ENCODE measurements at places on chromosomes 16 and 17.

DNA sequence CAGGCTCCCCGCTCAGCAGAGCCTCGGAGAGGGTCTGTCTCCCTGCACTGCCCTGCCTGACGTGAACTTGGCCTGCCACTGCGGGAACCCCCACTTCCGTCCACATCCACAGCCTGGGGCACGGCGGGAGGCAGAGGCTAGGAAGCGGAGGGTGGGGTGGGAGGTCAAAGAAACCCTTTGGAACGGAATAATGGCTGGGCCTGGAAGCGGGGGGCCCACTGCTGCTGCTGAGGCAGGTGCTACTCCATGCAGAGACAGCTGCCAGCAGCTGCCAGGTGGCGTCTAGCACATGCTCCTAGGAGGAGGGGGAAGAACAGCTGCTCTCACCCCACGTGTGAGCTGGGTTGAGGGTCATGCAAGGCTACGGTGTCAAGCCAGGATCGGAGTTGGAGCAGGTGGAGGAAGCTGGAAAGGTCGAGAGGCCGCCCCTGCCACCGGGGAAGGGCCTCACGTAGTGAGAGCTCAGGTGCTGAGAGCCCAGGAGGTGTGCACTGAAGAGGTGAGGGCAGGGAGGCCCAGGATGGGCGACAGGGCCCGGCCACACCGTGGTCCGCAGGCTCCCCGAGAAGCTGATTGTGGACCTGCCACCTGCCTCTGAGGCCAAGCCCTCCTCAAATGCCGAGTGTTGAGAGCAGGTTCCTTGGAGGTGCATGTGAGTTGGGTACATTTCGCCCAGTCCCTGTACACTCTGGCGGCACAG lies 9.8 kb downstream of the FSCN2 start:
- no peak for DNase-seq

DNA sequence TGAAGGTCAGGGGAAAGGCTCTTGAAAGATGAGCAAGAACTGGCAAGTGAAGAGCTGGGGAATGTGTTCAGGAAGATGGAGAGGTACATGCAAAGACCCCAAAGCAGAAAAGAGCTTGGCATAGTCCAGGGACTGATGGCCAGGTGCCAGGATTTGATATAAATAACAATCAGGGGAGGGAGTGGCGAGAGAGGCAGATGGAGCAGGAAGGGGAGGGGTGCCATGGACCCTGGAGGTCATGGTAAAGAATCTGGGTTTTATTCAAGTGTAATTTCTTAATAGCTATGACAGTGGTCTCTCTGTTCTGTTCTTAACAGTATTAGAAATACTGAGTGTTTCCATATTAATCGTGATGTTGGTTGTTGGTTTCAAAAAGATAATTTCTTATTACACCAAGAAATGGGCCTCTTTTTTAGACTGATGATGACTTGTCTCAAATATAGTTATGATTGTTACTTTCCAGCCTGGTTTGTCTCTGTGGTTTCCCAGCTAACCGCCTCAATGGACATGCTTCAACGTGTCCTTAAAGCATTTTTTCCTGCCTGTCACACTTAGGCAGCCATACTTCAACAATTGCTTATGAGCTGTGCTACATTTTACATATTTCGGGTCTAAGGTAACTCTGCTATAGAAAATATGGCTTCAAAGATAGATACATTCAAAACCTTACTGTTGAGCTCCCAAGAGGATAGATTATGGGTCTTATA lies 49.4 kb downstream of the MYH10 start:
- DNase-seq, result no peak

GRCh38 chr17:78133179-78133951 lies 2.8 kb downstream of the TMC8 start:
- DNase-seq, result no peak

DNA sequence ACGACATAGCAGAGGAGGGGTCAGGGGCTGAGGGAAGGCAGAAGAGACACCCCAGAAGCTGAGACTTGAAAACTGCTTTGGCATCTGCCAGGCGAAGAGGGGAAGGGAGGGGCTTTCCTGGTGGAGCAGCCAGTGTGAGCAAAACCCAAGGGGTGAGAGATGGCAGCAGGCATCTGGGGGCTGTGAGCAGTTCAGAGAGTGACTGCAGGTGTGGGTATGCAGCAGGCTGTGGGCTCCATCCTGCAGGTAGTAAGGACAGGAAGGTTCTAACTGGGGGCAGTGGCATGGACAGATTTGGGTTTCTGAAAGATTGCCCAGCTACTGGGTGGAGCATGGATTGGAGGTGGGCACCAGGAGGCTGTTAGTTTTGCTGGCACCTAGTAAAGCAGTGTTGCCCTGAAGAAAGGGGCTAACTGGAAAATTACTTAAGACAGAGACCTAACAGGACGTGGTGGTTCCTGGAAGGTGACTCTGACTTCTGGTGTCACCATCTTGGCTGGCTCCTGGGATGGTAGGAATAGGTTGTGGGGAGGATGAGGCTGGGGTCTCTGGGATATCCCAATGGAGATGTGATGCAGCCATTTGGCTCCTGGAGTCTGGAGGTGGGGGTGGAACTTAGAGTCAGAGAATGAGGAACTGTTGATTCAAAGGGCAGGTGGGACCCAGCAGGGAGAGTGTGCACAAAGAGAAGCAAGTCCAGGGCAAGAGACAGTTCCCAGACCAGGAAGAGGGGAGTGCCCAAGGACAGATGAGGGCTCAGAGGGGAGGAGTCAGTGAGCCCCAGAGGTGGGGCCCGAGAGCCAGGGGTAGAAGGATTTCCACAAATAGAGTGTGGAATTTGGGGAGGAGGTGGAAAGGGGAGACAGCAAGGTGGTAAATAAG lies 11.2 kb downstream of the BCL7C start:
- no peak for DNase-seq

GRCh38 chr16:89711601-89712273 lies 9.0 kb downstream of the VPS9D1 start:
- no peak for DNase-seq

- no peak for DNase-seq
These were observed 84.8 kb upstream of the TNRC6C start for GRCh38 chr17:77873500-77874302.

GRCh38 chr16:61820398-61820797 lies 215.8 kb downstream of the CDH8 start:
- peak; percentile 85 for DNase-seq

- DNase-seq, result peak; percentile 74
These were observed at the start of gene FOXC2 for GRCh38 chr16:86566601-86566965. FOXC2 (plus strand) TSS chr16:86566829; CDS start chr16:86567336, 507 bp downstream.

GRCh38 chr16:66551788-66552285 lies 539 bp upstream of the CKLF start:
- DNase-seq, result no peak

DNA sequence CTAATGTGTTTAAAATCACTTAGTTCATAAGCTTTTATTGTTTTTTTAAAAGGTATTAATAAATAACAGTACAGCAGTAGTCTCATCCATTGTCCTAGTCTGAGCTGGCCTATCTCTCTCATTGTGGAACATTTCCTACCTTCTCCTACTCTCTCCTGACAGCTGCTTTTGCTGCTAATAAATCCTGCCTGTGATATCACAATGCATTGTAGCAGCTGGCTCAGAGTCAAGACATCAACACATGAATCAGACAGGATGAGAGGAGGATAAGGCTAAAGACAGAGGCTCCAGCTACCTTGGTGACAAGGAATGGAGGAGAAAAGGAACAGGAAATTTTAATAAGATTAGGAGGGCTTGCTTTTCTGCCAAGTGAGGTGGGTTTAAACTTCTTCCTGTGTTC lies 626.1 kb downstream of the HS3ST4 start:
- no peak for DNase-seq

- no peak for DNase-seq
These were observed 9.7 kb upstream of the RSKR start for GRCh38 chr17:28623696-28624095.

GRCh38 chr17:15468126-15468525 lies 705 bp upstream of the CDRT4 start:
- DNase-seq, result no peak

DNA sequence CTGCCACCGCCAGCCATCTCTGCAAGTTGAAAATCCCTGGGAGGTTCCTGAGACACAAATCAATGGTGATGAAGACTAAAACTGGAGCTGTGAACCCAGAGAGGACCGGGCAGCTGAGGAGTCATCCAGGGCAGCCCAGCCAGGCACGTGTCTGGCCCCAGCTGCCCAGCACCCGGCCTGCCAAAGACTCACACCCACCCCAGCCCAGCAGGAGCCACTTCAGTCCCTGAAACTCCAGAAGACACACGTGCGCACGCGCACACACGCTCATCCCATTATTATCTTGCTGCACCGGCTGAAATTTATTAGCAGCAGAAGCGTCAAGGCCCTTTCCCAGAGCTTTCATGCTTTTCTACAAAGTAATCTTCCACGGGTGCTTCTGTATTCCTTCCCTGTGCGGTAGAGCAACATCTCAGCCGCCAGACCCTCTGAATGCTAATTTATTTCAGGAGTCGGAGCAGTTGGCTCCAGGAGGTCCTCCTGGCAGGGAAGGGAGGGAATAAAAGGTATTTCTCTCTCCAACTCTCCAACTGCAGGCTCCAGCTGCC lies 59.8 kb upstream of the RBFOX3 start:
- DNase-seq, result no peak

- no peak for DNase-seq
These were observed 118.3 kb upstream of the FAM20A start for GRCh38 chr17:68719431-68719830.

- no peak for DNase-seq
These were observed 209.6 kb upstream of the NLRP1 start for GRCh38 chr17:5793899-5794298.

DNA sequence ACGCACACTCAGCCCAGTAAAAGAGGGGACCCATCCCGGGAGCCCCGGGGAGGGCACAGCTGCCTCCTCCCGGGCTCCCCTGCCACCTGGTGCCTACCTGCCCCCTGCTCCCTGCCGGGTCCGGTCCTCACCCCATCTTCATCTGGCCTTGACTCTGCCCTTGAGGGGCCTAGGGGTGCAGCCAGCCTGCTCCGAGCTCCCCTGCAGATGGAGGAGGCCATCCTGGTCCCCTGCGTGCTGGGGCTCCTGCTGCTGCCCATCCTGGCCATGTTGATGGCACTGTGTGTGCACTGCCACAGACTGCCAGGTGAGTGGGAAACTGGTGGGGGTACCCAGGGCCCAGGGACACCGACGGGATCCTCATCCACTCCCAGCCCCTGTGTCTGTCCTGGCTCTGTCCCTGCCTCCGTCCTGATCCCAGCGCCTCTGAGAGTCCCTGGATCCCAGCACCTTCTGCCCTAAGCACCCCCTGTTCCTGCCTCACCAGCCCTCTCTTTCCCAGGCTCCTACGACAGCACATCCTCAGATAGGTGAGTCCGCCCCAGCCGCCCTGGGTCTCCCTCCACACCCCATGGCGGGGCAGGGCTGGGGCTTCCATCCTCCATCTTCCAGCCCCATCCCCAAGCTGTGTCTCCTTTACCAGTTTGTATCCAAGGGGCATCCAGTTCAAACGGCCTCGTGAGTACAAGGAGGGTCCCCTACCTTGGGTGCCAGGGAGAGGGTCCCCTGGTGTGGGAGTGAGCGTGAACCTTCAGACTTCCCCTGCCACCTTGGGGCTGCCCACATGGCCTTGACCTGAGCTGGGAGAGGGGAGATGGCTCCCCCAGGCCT lies 574 bp downstream of the LAT start:
- DNase-seq, result peak; percentile 30

DNA sequence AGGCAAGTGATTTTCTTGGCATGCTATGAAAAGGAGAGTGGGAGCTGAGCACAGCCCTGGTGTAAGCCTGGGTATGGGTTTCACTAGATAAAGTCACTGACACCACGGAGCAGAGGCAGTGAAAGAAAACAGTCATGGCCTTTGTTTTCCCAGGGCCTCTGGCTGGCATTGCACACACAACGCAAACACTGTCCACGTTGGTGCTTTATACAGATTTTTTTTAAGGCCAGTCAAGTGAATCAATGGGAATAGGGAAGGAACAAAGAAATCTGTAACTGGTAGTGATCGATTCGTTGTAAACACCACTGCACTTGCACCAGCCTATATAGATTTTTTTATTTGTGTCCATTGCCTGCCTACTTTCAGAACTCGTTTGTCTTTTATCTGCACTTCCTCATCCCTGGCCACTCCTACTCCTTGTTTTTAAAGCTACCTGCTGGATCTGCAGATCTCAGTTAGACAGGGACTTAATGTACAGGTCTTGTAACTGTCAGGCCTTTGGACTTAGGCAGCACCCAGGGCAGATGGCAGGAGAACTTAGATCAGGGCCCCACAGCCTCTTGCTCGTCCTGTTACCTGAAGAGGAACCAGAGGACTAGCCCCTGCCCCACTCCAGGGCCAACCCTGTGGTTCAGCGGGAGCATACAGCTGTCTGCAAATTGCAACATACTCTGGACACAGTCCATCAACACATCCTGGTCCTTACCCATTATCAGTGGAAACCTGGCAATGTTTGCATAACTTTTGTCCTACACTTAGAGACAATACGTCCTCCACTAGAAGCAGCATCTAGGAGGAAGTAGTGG lies 10.6 kb upstream of the TMIGD1 start:
- DNase-seq, result no peak

DNA sequence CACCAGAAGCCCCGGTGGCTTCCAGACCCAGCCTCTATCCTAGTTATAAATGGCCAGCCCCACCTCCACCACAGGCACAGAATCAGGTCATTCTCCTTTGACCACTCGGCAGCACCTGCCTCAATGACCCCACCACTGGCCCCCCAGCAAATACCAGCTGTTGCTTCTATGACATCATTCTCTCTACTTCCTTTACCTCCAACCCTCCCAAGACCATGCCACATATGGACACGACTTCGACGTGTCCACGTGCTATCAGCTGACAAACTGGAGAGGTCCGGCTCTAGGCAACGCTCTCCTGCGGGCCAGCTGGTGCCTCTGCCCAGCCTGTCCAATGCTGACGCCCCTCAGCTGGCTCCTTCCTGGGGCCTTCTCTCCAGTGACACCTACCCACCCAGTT lies 5.9 kb downstream of the ALYREF start:
- DNase-seq, result no peak

GRCh38 chr17:37384560-37385149 lies 8.9 kb downstream of the C17orf78 start:
- no peak for DNase-seq

- no peak for DNase-seq
These were observed 61.2 kb upstream of the CCL1 start for GRCh38 chr17:34423978-34424813.

GRCh38 chr17:68461589-68461988 lies 4.3 kb upstream of the WIPI1 start:
- DNase-seq, result no peak

- DNase-seq, result no peak
These were observed 45.7 kb upstream of the SIAH1 start for GRCh38 chr16:48430890-48431289.

- DNase-seq, result peak; percentile 40
These were observed 12.7 kb downstream of the SLC5A11 start for GRCh38 chr16:24858219-24859041.

DNA sequence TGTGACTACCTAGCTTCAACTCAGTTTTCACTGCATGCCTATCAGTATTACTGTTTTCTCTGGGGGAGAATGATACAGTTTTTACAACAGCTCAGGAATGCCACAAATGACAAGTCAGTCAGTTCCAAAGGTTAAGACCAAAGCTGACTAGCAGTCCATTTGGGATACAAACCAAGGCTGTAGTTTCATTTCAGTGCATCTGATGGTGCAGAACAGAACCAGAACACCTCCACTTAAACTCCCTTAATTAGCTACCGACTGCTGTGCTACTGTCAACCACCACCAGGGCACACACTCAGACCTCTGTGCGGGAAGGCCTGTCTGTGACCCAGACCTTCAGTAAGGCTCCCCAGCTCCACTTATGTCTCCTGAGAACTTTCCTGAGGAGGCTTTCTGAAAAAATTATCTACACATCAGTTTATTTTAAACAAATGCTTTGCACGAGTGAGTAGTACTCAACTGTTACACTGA lies 20.4 kb downstream of the NFE2L1 start:
- DNase-seq, result no peak

Data from A172 (cell line).